ENCODE measurements at places on chromosomes 12 and 14.
A peak's percentile ranks its signal among the peaks of the same experiment; 100 is the strongest.

DNA sequence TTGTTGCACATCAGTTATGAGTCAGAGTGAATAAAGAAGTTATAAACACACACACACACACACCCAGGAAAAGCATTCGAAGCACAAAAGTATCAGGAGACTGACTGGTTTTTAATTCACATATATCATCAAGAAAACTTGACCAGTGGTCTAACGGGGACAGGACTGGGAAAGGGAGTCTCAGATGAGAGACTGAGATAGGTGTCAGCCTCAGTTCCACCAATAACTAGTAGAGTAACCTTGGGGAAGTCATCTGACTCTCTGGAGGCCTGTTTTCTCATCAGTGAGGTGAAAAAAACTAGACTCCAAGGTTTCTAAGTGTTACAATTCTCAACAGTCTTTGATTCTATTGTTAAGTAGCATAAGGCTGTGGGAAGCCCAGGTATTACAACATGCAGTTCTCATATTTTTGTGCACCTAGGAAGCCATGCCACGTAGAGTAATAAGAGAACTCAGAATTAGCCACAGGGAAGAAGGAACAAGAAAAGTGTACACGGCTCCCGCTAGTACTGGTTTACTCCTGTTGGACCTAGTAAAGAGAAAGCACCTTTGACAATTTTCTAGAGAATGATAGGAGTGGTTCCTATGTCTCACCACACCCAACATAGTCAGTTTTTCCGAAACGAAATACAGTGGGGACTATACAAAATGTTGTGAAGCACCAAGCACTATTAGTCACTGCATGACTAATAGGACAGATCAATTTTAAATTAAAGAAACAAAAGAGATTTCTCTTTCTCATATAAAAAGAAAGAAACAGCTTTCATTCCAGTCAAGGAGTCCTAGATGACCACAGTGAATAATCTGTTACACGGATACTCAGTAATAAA lies 5.0 kb downstream of the PPTC7 start:
- DNase-seq: peak; percentile 48

DNA sequence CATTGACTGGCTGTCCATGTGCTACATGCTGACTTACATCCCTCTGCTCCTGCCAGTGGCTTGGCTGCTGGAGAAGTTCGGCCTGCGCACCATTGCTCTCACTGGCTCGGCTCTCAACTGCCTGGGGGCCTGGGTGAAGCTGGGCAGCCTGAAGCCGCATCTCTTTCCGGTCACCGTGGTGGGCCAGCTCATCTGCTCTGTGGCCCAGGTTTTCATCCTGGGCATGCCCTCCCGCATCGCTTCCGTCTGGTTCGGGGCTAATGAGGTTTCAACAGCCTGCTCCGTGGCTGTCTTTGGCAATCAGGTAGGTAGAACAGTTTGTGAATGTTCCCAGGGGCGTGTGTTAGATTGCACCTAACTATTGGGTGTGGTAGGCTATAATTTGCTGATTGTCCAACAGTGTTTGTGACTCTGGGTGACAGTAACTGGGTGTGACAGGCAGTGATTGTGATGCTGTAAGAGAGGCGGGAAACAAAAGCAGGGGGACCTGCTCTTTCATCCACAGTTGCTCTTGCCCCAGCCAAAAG lies 981 bp downstream of the FLVCR2 start:
- no peak for DNase-seq

DNA sequence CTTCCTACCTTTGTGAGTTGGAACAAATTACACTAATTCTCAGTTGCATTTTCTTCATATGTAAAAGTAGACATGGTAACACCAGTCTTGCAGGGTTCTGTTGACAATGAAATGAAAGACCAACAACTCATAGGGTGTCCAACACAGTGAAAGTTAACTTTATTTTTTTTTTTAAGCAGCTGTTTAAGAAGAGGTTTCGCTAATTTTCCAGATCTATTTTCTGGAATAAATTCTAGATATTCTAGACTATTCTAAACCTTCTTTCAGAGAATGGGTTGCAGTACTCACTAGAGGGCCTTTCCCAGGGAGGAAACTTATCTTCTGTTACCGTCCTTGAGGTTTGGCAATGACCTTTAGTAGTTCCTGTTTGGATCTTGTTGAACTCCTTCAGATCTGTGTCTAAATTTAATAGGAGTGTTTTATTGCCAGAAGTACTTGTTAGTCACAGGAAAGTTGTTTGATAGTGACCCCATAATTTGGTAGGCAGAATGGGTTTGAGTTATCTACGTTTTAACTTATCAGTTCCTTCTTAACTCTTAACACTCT lies 2.8 kb upstream of the ART4 start:
- DNase-seq: no peak

GRCh38 chr12:82870771-82871377 lies 184.2 kb downstream of the TMTC2 start:
- no peak for DNase-seq

GRCh38 chr12:102763061-102763460 lies 154.0 kb downstream of the PAH start:
- no peak for DNase-seq

GRCh38 chr14:69268763-69269162 lies 8.8 kb downstream of the GALNT16 start:
- DNase-seq: no peak

- no peak for DNase-seq
Measured at GRCh38 chr14:100769035-100769939, 42.6 kb downstream of the DLK1 start.

DNA sequence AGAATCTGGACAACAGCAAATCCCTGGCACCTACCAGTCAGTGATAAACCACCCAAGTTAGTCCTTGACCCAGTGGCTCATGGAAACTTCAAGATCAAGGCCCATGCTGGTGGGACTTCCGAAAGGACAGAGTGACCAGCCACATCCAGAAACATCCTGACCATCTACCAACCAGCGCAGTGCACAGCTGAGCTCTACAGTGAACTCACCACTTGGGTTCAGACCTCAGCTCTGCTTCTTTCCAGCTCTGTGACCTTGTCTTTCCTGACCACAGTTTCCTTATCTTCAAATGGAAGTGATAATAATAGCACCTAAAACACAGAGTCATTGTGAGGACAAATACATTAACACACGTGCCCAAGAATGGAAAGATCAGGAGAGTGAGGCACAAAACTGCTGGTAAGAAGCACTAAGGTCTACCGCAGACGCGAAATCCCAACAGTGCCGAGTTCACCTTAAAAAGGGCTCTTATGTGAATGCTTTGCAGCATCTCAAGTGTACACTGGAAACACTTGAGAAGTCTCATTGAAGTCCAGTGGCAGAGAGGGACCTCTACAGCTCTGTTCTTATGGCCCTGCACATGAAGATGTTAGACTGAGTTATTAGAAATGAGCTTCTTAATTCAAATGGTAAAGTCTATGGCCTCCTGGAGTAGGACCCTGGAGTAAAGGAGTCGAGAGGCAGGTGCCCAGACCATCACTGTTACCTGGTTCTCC lies 128.8 kb downstream of the CCDC60 start:
- DNase-seq: no peak

DNA sequence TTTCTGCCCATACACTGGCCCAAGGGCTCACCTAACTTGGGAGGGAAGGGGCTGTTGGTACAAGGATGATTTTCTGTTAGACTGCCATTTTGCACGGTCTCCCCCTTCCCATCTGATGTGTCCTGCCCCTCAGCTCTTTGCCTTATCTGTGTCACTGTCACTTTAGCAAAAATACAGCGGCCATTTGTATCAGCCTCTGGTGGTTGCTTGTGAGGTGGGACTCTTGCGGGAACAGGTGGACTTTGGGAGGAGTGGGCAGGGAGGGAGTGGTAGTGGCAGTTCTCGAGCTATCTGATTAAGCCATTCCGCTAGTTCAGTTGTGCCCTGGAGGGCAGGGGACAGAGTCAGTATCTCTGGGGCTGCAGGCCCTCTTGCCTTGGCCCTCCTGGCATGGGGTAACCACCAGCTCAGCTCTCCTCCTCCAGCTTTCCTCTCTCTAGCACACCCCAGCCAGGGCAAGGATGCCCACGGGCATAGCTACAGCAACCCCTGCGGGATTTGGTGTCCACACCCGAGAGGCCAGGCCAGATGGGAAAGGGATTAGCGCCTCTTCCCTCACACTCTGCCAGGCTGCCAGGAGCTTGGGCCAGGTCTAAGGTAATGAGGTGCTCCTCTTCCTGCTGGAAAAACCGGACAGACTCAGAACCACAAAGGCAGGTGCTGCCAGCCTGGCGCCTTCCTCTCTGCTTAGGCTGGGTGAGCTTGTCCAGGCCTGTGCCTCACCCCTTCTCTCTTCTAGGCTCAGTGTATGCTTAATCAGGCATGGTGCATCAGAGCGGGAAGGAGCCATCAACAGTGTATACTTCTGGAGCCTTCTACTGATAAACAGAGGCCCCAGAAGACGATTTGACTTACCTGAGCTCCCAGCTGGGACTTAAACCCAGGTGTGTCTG lies 8.7 kb downstream of the SLC48A1 start:
- DNase-seq: no peak

DNA sequence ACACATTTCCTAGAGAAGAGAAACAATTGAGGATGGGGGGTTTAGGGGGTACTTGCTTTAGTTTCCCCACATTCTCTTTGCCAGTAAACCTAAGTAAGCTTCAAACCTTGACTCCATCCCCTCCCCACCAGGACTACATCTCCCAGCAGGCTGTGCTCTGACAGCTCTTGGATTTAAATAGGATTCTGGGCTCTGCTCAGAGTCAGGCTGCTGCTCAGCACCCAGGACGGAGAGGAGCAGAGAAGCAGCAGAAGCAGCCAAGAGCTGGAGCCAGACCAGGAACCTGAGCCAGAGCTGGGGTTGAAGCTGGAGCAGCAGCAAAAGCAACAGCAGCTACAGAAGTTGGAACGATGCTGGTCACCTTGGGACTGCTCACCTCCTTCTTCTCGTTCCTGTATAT lies 20.6 kb downstream of the RDH12 start:
- DNase-seq: no peak

DNA sequence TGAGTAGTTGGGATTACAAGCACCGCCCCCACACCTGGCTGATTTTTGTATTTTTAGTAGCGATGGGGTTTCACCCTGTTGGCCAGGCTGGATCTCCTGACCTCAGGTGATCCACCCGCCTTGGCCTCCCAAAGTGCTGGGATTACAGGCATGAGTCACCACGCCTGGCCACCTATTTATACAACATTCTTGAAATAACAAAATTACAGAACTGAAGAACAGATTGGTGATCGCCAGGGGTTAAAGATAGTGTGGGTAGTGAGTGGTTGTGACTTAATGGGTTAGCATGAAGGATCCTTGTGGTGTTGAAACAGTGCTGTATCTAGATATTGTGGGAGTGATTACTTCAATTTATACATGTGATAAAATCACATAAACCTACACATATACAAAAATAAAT lies 7.4 kb downstream of the GLIPR1L1 start:
- no peak for DNase-seq

DNA sequence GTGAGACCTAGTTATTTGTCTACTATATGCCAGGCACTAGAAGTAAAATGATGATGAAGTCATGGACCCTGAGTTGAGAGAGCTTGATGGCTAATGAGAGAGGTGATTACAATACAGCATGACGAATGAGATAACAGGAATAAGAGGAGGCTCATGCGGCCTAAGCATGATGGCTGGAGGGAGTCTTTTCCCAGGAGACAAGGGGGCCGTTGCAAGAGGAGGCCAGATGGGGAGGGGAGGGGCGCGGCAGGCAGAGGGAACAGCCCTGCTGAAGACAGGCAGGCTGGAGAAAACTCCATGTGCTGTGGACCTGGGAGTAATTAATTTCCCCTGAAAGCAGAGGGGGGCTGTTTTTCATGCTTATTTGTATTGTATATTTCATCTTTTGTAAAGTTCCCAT lies 144.7 kb upstream of the RFLNA start:
- no peak for DNase-seq

GRCh38 chr14:20002319-20002718 lies 356 bp downstream of the OR4Q2 start:
- DNase-seq: no peak

GRCh38 chr12:22042976-22043669 lies 2.9 kb upstream of the CMAS start:
- no peak for DNase-seq

DNA sequence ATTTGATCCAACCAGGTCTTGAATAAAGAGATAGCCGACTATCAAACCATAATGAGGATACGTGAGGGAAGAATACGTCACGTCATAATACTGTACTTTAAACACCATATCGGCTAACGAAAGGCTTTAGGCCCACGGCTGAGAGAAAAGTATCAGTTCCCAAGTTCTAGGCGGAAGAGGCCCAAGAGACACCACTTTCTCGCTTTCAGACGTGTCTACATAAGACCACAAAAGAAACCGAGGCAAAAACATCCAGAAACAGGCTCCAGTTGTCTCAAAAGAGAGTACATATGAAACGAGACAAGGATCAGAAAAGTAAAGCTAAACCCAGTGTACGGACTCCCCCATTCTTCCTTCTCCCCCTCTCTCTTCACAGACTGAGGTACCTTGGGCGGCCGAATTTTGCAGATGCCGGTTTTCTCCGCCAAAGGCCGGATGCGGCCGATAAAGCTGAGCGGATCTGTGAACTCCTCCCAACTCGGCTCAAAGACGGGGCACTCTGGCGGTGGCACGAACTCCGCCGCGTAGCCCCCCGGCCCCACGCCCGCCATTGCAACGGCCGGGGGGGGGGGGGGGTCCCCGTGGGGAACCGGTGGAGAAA lies 479 bp downstream of the KDM5A start:
- peak; percentile 22 for DNase-seq

DNA sequence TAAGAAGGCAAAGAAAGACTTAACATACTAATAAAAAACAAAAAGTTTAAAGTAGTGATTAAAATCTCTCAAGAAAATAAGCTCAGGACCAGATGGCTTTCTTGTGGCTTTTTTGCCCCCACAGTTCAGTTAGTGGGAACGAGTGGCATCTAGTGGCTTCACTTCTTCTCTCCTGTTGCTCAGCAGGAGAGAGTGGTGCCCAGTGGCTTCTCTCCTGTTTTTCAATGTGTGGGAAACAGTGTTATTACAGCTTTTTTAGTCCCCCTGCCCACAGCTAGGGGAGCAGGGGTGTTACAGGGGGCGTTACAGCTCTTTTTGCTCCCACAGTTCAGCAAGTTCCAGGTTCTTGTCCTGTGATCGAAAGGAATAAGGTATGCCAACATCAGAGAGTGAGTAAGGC lies 135.2 kb downstream of the RERGL start:
- no peak for DNase-seq

DNA sequence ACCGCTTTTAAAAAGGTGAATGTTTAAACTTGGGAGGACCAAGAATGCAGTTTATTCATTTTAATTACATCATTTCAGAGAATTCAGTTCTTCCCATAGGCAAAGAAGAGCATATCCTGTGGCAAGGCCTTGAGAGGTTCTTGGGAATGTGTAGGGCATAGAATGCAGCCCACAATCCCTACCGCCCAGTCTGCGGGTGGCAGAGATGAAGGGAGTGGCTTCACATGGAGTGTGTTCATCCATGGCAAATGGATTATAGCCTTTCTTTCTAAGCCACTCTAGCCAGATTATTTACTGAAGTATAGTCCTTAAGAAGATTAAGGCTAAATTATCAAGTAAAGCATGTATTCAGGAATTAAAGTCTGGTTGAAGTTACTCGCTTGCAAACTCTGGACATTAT lies 97.4 kb downstream of the TSPAN8 start:
- no peak for DNase-seq

DNA sequence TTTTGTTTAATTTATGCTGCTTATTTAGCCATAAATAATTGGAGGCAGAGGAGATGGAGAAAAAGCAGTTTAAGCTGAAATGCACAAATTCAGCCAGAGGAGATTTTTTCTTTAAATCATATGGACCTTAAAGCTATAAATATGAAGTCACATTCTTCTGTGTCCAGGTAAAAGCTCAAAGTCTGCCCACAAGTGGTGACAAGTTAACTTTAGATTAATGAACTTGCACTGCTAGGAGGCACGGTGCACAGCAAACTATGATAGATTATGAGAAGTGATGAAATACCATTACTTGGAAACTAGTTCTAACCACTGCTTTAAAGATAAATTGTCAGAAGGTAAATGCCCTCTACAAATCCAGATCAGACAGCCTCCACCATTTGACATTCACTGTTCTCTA lies 69.0 kb downstream of the IFT81 start:
- DNase-seq: no peak
